ENCODE measurements at places on chromosomes 5 and 9. TPM values are rescaled to one million over a fixed set of nuclear protein-coding genes. Genes with fewer than 3 reads are reported as not detected.

FOXD4 gene
- 1.2 TPM for total RNA-seq

TMC1 gene
- 2.0 TPM for total RNA-seq

GRCh38 chr9:1077616-1078015 lies 27.5 kb downstream of the DMRT2 start:
- no peaks in the 10 kb centered on the region for H3K36me3 ChIP-seq
- H3K27ac ChIP-seq = no peak overlapping the region
- no peak overlapping the region for H3K4me3 ChIP-seq
- DNase-seq = no peak
- no peaks in the 10 kb centered on the region for H3K4me1 ChIP-seq

DNA sequence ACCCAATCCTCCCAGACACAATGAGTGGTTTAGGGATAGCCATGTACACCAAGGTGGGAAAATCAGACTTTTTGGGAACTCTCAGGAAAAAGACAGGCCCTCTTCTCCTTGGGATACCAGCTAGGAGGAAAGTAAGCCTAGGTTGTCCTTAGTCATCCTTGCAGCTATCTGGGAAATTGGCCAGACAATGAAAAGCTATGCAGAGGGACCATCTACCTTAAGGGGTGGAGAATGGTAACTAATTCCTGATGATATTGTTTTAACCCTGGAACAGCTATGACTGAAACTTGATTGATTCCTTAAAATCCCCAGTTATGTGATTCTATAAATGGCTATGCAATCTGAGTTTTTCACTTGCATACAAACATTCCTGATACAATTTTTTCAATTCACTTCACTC lies 88.9 kb upstream of the BNC2 start:
- H3K36me3 ChIP-seq = no peaks in the 10 kb centered on the region
- H3K4me1 ChIP-seq = no peaks in the 10 kb centered on the region
- no peaks in the 10 kb centered on the region for H3K27me3 ChIP-seq
- no peak overlapping the region for H3K4me3 ChIP-seq

DNA sequence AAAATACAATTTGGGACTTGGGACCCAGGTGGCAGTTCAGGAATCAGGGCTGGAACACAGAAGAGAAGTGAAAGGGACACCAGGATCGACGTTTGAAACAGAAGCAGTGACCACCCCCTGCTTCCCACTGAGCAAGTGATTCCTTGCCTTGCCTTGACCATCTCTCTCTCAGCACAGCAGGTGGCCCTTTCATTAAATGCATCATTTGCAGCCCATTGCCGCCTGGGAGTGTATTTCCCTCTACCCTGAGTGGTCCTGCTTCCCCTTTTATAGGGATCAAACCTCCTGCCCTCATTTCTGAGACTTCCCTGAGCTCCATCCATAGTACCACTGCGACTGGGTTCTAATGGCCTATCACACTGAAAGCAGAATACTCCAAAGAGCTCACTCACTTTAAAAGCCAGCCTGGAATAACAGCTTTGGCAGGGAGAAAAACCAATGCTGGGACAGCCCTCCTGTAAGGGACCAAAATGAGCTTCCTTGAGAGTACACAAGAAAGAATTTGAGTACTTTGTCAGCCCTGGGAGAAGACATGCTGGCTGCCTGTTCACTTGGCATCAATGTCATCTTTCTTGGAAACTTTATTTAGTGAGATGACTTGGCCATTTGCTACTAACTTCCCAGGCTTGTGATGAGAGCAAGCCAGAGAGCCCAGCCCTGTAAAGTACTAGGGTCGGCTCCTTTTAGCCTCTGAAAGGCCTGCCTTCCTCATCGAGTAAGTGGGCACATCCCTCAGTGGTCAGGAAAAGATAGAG lies 149.7 kb downstream of the SLIT3 start:
- no peaks in the 10 kb centered on the region for H3K36me3 ChIP-seq
- no peak for DNase-seq
- no peak overlapping the region for H3K4me3 ChIP-seq
- H3K4me1 ChIP-seq = no peaks in the 10 kb centered on the region
- H3K27ac ChIP-seq = no peak overlapping the region
- H3K27me3 ChIP-seq = no peaks in the 10 kb centered on the region

GRCh38 chr5:135448071-135448739 lies 1.1 kb upstream of the DCANP1 start:
- H3K4me1 ChIP-seq = no peaks in the 10 kb centered on the region
- no peaks in the 10 kb centered on the region for H3K27me3 ChIP-seq

- no peak overlapping the region for H3K4me3 ChIP-seq
- H3K36me3 ChIP-seq = no peaks in the 10 kb centered on the region
- no peak overlapping the region for H3K27ac ChIP-seq
- H3K4me1 ChIP-seq = no peaks in the 10 kb centered on the region
- DNase-seq = no peak
These were observed 546.3 kb downstream of the CTNND2 start for GRCh38 chr5:11357928-11358327.

COL5A1 gene
- total RNA-seq = 18.5 TPM

SLC1A1 gene
- total RNA-seq = 1.1 TPM
